NCI-H460 (cell line): ENCODE measurements at places on chromosomes 1 and 21. TPM values are rescaled to one million over a fixed set of nuclear protein-coding genes. Genes with fewer than 3 reads are reported as not detected.

DNA sequence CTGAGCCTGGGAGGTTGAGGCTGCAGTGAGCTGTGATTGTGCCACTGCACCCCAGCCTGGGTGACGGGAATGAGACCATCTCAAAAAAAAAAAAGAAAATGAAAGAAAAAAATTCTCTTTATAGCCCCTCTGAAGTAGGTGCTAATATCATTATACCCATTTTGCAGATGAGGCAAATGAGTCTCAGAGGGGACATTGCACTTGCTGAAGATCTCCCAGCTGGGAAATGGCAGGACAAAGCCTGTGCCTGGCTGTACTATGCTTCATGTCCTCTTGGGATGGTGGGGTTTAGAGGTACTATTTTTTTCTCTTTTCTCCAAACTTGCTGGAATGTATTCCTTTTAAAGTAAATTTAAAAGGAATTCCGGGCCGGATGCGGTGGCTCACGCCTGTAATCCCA lies 1.6 kb downstream of the SMPDL3B start:
- DNase-seq, result no peak

Gene NCF2
- total RNA-seq, result 0.17 and 0.29 TPM in 2 replicates

Gene PRKAA2
- total RNA-seq, result 54.7 and 62.4 TPM in 2 replicates

DNA sequence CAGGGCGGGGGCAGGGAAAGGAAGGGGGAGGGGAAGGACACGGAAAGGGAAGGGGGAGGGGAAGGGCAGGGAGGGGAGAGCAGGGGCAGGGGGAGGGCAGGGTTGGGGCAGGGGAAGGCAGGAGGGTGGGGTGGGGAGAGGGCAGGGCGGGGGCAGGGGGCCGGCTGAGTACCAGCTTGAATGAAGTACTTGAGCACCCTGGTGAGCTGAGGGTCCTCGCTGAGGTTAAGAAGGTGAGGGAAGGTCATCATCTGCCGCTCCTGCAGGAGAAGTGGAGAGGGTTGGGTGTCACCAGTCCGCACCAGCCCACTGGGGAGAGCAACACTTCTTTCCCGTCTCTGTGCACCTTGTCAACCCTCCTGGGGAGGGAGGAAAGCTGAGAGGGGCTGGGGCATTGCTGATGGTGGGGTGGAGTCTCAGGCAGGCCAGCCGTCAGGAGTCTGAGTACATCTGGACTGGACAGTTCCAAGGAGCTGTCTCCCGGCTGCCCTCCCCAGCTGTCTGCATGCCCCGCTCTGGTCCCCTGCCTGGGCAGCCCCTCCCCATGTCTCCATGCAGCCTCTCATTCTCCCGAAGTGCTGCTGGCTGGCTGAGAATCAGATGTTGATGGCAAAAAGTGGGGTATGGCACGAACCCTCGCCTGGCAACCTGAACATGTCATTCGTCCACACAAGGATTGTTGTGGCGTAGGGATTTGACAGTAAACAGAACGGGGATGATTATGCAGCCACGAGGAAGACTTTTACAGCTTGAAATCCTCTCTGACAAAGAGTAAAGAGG lies 70.0 kb downstream of the SCCPDH start:
- no peak for DNase-seq

DNA sequence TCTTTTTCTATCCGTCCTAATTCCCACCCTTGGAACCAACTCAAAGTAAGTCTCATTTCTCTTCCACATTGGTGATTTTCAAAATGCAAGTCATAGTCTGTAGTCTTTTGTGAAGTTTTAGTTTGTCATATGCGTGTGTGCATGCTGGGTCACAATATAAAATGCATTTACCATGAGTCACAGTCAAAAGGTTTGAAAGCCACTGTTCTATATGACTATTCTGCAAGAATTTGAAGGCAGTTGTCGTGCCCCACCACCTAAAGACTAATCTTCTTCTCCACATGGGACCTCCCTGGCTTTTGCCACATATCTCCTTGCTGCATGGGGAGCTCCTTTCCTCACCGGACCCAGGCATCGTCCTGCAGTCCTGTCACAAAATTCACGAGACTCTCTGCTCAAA lies 1.6 kb downstream of the STPG1 start:
- no peak for DNase-seq

DNA sequence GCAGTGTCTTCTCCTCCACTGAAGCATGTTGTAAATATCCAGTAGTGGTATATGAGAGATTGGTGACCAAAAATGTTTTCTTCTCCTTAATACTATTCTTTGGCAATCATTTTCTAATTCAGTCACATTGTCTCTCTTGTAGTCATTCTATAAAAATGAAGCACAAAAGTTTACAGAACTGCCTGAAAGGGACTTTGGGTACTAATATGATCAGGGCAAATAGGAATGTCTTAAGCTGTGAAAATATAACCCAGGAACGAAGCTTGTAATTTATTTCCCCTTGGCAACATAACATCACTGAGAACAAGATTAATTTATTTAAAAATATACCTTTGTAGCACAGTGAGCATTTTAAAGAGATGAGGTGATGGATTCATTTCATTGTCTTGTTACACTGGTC lies 4.9 kb downstream of the B3GALT2 start:
- DNase-seq, result no peak

DNA sequence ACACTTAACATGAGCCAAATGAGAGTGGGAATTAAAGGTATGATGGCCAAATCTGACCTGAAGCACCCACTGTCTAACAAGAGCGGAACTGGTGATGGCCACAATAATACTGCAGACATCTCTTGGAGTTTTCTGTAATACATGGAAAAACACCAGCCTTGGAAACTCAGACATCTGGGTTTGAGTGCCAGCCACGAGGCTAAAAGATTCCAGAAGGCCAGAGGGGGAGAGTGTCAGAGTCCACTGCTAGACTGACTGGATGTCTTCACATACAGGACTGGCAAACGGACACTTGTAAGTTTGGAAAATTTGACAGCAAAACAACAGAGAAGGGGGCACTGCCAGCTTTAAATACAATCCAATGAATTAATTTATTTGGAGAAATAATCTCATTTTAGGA lies 175.1 kb downstream of the ADSS2 start:
- no peak for DNase-seq

DNA sequence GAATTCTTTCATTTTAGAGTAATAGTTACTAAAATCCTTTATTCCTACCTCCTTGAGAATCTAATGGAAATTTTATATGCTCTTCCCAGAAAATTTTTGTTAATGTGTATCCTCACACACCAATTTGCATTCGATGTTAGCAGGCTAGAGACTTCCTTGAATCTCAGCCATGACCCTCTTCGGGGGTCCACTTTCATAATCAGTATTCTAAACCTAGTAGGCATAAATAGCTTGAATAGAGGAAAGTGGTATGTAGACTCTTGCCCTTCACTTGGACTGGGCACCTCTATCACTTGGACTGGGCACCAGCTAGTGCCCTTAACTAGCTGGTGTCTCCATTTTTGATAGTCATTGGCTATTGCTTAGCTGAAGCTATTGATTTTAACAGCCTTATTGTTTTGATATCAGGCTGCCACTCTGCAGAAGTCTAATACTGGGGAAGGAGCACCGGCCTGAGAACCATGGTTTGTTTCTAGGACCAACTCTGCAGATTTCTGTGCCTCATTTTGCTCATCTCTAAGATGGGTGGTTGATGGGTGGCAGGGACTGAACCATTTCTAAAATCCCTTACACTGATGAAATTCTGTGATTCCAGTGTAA lies 42.8 kb downstream of the MRPL39 start:
- DNase-seq, result no peak

GRCh38 chr1:183565261-183565660 lies 25.0 kb downstream of the NCF2 start:
- DNase-seq, result no peak

- DNase-seq, result no peak
These were observed 14.3 kb upstream of the COX20 start for GRCh38 chr1:244821134-244821533.

GRCh38 chr1:3018051-3018471 lies 3.2 kb upstream of the ACTRT2 start:
- no peak for DNase-seq

Gene PTAFR
- total RNA-seq, result 0.09 TPM in 1 of 2 replicates, not detected in the other

Gene PHLDA3
- total RNA-seq, result 53.8 and 54.6 TPM in 2 replicates

GRCh38 chr1:161187311-161187710 lies 10.0 kb upstream of the B4GALT3 start:
- no peak for DNase-seq

- DNase-seq, result peak; percentile 21
These were observed 4.7 kb upstream of the PTPRF start for GRCh38 chr1:43526002-43526401.

- no peak for DNase-seq
These were observed 12.1 kb downstream of the SAMD11 start for GRCh38 chr1:935751-936231.

Gene CA14
- not detected in 2 replicates for total RNA-seq

DNA sequence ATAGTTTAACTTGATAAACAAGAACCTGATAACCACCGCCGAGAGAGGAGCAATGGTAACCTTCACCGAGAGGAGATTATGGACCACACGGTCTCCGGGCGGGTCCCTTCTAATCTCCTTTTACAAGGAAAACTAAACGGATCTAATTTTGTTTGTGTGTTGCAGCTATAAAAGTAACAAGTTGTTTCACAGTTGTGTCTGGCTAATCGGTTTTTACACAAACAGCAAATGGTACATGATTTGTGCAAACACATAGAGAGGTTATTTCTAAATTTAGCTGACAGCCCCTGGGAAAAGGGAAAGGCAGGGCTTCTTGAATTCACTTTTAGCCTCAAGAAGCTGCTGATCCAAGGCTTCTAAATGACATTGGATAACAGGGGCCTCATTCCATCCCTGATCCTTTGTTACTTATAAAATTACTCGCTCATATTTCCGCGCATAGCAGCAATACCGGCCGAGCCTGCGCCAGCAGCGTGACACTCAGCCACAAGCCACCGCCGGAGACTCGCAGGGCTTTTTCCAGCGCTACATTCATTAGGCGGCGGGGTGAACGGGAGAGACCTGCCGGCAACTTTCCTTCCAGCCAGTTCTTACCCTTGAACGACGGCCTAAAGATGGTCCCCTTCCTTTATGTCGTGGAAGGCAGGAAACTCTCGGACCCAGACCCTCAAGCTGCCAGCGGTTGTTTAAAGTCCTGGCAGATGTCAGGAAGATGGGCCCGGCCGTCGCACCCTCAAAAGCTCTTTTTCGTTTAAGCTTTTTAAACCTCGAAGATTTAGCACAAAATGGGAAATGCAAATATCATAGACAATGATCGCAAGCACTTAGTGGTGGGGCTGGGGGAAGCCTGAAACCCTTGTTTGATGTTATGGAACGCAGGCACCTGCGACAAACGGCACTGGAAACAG lies 4.4 kb downstream of the FOXD3 start:
- no peak for DNase-seq

- DNase-seq, result no peak
These were observed 27.3 kb upstream of the EVA1B start for GRCh38 chr1:36350659-36351226.

- DNase-seq, result no peak
These were observed 231.1 kb downstream of the SIPA1L2 start for GRCh38 chr1:232398823-232399222.

DNA sequence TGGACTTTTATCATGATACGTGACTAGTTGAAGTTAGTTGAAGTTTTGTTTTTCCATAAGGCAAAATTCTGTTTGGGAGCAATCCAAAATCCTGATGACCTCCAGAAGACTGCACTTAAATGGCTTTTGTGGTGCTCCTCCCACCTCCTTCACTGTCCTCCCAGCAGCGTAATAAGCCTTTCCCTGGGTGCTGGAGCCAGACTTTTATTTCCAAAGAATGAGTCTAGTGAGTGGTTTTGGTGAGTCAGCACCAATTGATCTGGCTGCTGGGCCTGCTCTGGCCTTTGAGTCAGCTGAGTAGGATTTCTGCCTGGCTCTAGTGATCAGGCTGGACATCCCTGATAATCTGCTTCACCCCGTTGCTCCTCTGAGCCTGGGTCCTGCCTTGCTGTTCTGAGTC lies 21.7 kb upstream of the KCND3 start:
- DNase-seq, result no peak

GRCh38 chr1:203278082-203278884 lies 27.0 kb upstream of the BTG2 start:
- no peak for DNase-seq

Gene GBP7
- total RNA-seq, result not detected in 2 replicates

DNA sequence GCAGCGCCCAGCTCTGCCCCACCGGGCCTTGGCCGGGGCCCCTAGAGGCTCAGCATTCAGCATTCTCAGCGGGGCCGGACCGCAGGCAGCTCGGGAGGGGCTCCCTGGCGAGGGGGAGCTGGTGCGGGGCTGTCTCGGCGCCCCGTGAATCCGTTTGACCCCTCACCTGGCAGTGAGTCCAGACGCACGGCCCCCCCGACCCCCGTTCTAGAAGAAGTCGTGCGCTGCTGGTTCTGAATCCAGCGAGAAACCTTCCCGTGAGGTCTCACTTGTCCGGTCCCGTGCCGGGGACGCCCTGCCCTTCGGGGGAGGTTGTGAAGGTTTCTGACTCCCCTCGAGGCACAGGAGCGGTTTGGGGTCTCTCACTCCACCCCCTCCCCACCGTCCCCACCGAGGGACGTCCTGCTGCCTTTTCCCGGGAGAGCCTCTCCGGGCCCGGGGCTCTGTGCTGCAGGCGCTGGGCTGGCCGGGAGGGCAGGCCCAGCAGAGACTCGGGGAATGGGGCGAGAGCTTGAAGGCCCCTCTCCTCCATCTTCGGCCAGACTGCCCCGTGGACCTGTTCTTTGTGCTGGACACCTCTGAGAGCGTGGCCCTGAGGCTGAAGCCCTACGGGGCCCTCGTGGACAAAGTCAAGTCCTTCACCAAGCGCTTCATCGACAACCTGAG lies 655 bp downstream of the COL6A1 start:
- no peak for DNase-seq

Gene TMEM269
- total RNA-seq, result 0.12 and 0.20 TPM in 2 replicates

DNA sequence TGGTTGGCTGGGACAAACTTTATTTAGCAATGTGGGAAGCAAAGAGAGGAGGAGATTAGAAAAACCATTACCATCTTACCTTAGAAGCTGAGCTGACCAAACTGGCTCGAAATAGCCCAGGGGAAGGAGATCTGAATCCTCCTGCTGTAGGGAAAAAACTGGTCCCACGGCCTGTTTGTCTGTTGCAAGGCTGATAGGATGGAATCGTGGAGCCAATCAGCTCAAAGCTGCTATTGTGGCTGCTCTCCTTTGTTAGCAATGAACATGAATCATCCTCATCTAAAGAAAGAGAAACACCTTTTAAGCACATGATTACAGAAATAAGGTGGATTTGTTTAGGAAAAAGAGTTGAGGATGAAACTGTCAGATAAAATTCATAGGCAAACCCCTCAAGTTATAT lies 21.5 kb downstream of the CLSPN start:
- no peak for DNase-seq

- DNase-seq, result no peak
These were observed at the start of gene NECTIN4 for GRCh38 chr1:161089251-161089924. TSS of gene NECTIN4 (minus strand) at chr1:161089558. CDS start at chr1:161089296, 262 bp downstream.

DNA sequence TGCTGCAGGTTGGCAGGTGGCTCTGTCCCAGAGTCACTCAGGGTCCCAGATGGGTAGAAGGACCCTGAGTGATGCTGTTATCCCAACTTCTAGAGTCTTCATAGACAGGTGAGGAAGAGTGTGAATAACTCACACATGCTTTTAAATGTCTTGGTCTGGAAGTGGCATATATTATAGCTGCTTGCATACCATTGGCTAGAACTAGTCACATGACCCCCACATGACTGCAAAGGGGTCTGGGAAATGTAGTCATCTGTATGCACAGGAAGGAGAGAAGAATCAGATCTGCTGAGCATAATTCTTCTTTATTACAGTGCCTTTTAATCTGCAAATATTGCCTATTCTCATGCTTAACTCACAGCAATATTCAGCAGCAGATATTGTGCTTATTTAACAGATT lies 28.2 kb upstream of the KLHDC7A start:
- DNase-seq, result no peak
